Activated naive CD4-positive, alpha-beta T cell (primary cell): ENCODE measurements at places on chromosomes 2 and 18.

- no peak for DNase-seq
Measured at GRCh38 chr2:19649785-19650380, 251.9 kb downstream of the TTC32 start.

GRCh38 chr2:102005989-102006885 is 14.5 kb downstream of the IL1R2 start:
- DNase-seq, result no peak

DNA sequence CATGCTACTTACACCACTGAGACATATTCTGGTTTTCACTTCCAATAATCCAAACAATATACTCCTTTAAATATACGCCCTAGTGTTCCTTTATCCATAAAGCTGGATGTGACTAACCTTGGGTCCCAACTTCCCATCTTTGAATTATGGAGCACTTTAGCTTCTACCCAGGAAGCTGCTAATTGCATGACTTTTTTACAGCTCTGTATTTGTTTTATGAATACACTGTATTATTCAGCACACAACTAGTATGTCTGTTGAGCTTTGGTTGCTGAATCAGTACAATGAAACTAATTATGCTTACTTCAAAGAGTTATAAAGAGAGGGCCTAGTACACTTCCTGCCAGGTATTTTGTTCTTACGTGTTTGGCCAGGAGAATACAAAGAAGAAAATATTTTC is 118.5 kb downstream of the BAZ2B start:
- DNase-seq, result no peak

- DNase-seq, result no peak
Measured at GRCh38 chr18:6236258-6236657, 178.5 kb downstream of the L3MBTL4 start.

DNA sequence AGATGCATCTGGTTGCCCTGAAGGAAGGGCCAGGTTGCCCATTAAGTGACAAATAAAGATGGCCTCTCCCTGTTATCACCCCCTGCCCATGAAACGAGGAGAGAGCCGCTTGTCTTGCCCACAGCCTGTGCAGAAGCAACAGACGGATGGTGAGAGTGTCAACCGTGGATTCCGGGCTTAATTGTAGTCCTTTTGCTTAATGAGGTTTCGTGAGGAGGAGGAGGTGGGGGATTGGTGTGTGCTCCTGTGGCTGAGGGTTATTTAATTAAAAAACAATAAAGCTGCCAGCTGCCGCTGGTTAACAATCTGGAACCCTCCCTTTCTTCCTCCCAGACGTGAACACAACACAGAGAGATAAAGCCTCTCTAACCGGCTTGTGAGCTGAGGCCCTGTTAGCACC is 188.0 kb upstream of the PARD3B start:
- DNase-seq, result no peak

- DNase-seq, result no peak
Measured at GRCh38 chr2:74700643-74701372, 46.8 kb downstream of the SEMA4F start.

DNA sequence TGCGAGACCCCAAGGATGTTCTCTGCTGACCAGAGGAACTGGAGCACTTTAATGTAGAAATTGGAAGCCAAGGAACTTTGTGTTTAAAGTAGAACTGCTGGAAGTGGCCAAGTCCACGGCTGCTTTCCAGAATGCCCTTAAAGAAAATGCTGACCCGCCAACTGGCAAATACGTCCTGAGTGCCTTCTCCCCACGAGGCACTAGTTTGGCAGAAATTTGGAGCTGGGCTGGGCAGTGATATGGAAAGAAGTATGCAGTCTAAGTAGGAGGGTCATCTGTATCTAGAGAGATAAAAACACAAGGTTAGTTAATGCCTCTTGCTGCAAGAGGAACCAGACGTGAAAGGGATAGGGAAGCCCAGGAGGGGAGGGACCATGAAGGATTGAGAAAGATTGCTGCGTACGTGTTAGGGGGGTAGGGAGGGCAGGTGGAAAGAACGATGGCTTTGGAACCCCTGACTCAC is 59.3 kb upstream of the RFX8 start:
- no peak for DNase-seq

GRCh38 chr2:160326786-160327185 is 126.7 kb upstream of the ITGB6 start:
- DNase-seq, result no peak

DNA sequence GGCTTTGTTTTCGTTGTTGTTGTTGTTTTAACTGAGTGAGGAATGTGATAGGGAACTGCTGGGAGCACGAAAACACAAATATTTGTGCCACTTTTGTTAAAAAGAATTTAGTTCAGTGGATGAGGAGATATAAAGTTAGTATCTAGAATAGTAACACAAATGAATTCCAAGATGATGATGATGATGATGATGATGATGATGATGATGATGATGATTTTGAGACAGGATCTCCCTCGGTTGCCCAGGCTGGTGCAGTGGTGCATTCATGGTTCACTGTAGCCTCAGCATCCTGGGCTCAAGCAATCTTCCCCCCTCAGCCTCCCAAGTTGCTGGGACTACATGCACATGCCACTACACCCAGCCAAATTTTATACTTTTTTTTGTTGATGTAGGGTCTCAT is 223.7 kb downstream of the DSEL start:
- no peak for DNase-seq

- DNase-seq, result no peak
Measured at GRCh38 chr2:240131941-240132650, 4.0 kb downstream of the COPS9 start.

- DNase-seq, result no peak
Measured at GRCh38 chr2:166074011-166074410, 53.8 kb downstream of the SCN1A start.

- DNase-seq, result no peak
Measured at GRCh38 chr18:45691816-45692179, 32.2 kb upstream of the SLC14A1 start.

GRCh38 chr2:236694146-236694888 is 124.7 kb downstream of the ACKR3 start:
- DNase-seq, result no peak

DNA sequence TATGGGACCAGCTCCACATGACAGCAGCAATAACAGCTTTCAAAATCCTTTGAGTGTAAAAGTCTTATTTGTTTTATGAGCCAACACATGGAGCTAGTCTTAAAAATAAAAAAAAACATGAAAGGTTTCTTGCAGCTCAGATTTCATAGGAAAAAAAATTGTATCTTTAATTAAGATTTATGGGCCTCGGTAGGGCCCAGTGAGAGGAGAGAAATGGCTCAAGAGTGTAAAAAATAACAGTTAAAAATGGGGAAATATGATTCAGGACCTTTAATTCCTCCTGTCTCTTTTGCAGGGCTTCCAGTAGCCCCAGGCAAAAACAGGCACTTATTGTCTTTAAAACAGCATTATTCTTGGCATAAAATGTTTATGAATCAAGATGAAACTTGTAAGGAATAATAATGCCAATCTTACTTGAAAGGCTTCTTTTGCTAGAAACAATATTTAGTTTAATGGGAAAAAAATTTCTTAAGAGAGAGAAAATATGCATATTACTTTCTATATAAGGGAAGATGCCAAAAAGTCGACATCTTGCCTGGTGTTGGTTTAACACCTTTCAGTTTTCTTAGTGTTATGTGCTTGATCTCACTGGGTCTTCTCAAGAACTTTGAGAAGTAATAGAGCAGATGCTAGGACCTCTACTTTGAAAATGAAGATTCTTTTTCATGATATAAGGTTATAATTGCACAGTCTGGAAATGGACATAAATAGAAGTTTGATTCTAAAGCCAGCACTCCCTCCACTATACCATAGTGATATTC is 71.3 kb upstream of the SETBP1 start:
- DNase-seq, result no peak

DNA sequence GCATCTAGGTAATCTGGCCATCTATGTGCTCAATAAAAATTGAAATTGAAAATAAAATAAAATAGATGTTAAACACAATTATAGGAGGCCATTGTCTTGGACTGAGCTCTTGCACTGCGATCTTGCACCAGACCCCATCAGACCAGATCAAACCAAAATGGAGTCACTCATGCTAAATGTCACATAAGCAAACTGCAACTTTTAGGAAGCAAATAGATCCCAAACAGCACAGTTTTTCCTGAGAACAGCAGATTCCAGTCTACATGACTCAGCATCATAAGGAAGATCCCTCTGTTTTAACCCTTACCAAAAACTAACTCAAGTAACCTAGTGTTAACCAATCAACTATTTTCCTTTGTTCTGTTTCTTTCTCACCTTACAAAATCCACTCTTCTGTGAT is 57.7 kb upstream of the LRP1B start:
- DNase-seq, result no peak

GRCh38 chr2:22444281-22444680 is 940.7 kb upstream of the KLHL29 start:
- no peak for DNase-seq

DNA sequence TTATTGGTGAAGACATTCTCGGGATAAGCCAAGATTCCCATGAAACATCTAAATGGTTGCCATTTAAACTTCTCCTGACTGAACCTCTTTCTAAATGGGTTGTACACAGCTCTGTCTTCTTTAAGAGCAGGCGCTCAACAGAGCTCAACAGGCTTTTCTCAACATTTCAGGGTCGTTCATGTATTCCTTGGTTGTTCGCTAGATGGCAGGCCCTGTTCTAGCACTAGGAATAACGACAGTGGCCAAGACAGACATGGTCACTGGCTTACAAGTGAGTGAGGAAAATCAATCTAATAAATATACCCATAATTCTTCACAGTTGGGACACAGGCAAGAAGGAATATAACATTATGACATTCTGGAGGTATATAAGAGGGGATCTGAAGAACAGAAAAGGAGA is 154.5 kb downstream of the SMAD2 start:
- no peak for DNase-seq

DNA sequence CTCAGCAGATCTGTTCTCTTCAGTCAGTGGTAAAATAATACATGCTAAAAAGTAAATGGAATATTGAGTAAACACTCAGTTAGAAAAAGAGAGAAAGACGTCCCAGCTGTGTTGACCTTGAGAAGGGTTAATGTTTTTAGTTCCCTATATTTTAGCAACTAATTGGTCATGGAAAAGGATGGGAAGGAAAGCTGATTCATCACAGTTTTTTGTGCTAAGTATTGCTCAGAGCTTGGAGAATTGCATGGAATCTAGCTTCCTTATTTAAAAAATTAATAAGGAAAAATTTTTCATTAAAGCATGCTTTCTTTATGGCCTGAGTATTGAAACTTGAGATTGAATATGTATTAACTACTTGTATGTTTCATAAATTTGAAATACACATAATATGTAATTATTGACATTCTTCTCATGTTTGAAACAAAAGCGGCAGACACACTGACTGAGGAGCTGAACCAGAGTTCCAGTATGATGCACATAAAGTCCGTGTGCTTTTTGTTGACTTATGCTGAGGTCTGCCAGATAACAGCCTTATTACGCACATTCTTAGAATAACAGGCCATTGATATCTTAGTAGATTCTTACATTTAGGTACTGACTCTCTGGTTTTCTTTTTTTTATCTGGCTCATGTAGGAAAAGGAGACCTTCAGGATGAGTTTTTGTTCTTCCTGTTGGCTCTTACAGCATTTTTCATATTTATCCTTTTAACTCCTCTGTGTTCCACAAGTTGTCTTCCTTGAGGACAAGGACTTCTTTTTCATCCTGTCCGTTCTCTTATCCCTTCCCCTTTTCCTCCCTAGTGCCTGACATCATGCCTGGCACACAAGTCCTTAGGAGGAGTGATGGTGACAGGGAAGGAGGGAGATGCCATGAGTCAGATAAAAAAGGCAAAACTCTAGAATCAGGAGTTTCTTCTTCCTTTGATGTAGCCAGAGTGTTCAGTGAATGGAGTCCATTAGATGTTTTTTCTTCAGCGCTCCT is 194.1 kb downstream of the PTPRM start:
- DNase-seq, result no peak

- DNase-seq, result no peak
Measured at GRCh38 chr2:127942002-127942401, 56.2 kb upstream of the AMMECR1L start.

- DNase-seq, result no peak
Measured at GRCh38 chr2:240326246-240326645, 109.2 kb upstream of the GPC1 start.

- DNase-seq, result no peak
Measured at GRCh38 chr2:204881655-204882054, 336.4 kb downstream of the PARD3B start.

- DNase-seq, result no peak
Measured at GRCh38 chr2:65647249-65647842, 214.9 kb upstream of the SPRED2 start.

GRCh38 chr2:45643543-45644542 is 7.6 kb upstream of the PRKCE start:
- DNase-seq, result peak; percentile 41

DNA sequence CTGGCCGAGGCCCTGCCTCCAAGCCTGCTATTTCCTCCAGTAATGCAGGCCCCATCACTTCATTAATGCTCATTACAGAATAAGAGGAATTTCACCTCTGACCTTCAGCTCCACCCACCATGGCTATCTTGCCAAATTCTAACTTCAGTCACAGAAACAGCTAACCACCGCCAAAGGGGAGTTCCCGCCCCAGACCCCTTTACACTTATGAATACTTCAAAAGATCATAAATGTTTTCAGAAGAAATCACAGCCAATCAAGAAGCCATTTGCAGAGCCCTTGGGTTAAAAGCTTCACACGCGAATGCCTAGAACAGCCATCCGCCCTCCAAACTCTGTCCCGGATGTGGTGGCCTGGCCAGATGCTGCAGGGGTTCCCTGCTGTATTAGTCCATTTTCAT is 73.8 kb upstream of the TWIST2 start:
- no peak for DNase-seq
